ENCODE measurements at places on chromosomes 2 and 18.

GRCh38 chr2:234631646-234632514 lies 135.0 kb upstream of the ARL4C start:
- DNase-seq, result no peak

- DNase-seq, result no peak
These were observed 3.8 kb upstream of the NFE2L2 start for GRCh38 chr2:177268187-177268871.

GRCh38 chr2:206805887-206806607 lies 40.6 kb downstream of the FASTKD2 start:
- no peak for DNase-seq

DNA sequence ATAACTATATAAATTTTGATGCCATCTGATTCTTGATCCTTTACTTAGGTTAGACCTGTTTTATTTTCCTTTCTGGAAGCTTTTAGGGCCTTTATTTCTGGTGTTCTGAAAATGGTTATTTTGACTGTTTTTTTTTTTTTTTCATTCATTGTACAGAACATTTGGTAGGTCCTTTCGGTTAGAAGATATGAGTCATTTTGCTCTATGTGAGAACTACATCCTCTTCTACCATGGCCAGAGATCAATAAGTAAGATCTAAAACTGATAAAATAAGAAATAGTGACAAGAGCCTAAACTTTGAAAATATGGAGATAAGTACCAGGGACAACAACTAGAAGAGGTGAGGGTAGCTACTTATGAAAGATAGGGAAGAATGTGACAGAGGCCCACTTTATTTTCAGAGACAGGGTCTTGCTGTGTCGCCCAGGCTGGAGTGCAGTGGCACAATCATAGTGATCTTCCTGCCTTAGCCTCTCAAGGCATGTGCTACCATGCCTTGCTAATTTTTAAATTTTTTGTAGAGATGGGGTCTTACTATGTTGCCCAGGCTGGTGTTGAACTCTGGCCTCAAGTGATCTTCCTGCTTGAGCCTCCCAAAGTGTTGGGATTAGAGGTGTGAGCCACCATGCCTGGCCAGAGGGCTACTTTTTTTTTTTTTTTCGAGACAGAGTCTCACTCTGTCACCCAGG lies 66.5 kb downstream of the EIF2AK3 start:
- no peak for DNase-seq

GRCh38 chr2:156465573-156465972 lies 29.4 kb downstream of the GPD2 start:
- DNase-seq, result no peak

GRCh38 chr2:45669032-45669486 lies 17.6 kb downstream of the PRKCE start:
- DNase-seq, result no peak

DNA sequence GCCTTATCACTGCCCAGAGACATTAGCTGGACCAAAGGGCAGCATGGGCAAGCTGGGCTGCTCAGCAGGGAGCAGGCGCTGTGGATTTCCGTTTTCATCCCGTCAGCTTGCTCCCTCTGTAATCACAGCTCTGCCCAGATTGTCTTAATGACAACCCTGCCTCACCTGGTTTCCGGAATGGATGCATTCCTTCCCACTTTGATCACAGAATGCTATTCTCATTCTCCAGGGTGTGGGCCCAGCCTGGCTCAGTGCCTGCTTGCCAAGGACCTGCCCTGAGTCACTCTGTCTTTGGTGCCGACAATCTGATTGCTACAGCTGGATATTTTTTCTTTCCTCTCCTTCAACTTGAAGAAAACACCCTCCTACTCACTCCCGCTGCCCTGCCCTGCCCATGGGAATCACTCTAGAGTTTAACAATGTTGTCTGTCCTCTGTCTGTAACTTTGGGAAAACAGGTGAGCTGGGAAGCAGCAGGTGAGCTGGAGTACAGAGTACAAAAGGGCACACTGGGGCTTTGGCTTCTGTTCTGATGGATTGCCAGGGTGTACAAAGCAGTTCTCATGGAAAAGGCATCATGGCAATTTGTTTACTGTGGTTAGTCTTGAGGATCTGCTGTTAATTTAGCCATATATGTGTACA lies 27.2 kb upstream of the FAM136A start:
- no peak for DNase-seq

DNA sequence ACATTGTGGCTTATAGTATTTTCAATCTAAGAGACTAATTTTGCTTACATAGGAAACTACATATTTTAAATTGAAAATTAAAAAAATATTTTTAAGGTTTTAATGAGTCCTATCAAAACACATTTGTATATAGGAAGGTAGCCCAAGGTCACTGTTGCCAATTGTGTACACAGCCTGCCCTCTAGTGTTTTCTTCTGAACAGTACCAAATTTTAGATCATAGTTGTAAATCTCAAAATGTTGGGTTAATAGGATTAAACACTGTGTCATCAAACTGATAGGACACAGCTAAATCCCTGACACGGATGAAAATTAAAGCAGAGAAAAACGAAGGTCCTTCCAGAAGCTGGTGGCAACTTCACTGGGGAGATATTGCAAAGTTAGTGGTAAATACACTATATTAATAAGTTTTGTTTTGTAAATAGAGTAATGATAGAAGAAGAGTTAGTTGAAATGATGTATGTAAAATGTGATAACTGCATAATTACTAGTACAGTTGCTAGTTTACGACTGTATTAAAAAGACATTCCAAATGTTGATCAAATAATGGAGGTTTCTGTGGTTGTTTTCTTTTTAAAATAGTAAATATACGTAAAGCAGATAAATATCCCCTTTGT lies 19.7 kb downstream of the CLUL1 start:
- no peak for DNase-seq

- DNase-seq, result no peak
These were observed at the start of gene CERKL for GRCh38 chr2:181656450-181657291. Gene CERKL, minus strand, starts transcription at chr2:181657105. Its CDS starts 99 bp downstream, at chr2:181657006.

DNA sequence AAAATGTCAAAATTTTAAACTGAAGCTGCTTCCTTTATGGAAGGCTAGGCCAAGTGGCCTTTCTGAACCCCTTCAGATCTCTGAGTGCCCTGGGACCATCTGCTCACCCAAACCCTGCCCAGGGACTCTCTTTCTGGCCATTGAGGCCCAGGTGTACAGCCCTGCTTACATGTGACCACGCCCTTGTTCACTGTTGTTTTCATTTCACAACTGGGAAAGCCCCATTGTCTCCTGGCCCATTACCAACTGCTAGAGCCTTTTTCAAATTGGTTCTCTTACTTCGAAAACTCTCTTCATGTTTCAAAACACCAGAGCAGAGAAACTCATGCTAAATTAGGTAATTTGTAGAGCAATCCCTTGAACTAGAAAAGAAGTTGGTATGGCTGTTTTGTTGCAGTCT lies 219.5 kb upstream of the TANK start:
- no peak for DNase-seq

GRCh38 chr18:72444798-72445155 lies 99.4 kb downstream of the CBLN2 start:
- DNase-seq, result no peak

GRCh38 chr2:108910011-108910431 lies 79.0 kb downstream of the EDAR start:
- DNase-seq, result no peak

All from NCI-H1436 treated with DMSO at 0.1 percent for 48 hours (cell line).